ENCODE measurements at places on chromosomes 16 and 17.

GRCh38 chr16:64290461-64290860 lies 831.4 kb downstream of the CDH11 start:
- no peak for DNase-seq

DNA sequence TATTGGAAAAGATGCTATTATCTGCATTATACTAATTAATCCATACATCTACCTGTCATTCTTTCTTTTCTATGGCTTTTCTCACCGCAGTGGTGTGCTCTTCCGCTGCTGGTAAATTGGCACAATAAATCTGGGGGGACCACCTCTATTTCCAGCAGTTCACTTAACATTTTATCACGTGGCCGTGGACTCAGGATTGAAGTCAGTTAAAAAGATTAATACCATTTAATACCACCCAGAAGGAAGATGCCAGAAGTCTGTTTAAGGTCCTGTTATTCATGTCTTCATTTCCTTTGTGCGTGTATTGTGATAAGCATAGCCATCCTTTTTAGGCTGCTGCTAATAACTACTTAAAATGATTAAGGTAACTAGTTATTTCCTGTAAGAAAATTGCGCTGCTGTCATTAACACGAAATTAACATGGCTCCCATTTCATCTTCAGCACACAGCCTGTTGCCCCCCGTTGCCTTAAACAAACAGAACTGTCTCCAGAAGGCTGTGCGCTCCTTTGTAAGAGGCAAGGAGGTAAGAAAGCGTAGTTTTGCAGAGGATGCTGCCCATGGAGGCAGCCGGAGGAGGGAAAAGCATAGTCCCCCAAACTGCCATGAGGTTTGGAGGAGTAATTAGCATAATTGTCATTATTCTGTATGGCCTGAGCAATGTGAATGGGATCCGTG lies 414.4 kb downstream of the UTP18 start:
- DNase-seq: no peak

- no peak for DNase-seq
Measured at GRCh38 chr16:84124257-84125073, 7.7 kb upstream of the MBTPS1 start.

GRCh38 chr17:1083451-1084187 lies 86.7 kb downstream of the TIMM22 start:
- peak; percentile 55 for DNase-seq

DNA sequence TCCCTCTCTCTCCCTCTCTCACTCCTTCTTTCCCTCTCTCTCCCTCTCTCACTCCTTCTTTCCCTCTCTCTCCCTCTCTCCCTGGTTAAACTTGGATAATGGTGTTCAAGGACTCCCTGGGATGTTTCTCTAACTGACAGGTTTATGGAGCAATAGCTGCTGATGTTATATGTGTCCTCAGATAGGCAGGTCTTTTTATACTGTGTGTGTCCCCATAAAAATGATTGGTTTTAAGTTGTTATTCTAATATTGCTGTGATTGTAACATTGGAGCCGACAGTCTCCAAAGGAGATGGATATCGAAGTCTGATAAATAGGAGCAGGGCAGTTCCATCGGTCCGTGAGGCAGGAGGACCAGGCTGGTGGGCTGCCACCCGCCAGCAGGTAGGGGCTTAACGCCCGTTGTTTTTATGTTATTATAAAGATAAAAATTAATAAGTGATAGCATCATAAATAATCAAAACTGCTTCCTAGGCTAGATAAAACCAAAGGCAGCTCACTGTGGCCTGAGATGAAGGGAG lies 38.1 kb upstream of the C16orf82 start:
- no peak for DNase-seq

DNA sequence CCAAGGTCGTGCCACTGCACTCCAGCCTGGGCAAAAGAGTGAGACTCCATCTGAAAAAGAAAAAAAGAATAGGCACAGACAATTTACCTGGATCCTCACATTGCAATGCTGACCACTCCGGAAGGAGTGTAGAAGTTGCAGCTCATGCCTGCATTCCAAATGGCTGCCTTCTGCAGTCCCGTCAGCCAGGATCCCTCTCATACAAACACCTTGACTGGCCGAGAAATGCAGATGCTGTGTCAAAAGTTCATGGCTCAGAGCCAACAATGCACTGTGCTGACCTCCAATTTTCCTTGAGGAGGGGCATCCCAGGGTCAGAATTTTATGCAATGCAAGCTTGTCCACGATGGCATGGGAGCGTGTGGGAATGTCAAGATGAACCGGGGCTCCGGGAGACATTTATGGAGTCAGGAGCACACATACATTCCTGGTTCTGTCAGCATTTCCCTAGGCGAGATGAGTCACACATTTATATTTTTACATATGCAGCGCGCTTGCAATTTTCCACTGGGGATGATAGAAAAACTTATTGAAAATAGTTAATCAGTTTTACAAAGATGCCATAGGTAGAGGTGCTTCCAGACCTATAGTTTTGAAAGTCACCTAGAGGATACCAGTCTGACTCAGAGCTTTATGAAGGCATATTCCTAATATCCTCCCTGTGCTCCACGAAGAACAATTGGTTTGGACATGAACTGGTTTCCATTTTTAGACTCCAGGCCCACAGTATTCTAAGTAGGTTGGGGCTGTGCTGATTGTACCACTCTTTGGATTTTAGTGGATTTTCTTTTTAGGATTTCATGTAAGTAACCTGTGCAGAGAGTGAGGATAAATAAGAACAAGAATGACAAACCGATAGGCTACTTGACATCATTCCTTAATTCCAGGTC lies 614.6 kb downstream of the MAF start:
- no peak for DNase-seq

DNA sequence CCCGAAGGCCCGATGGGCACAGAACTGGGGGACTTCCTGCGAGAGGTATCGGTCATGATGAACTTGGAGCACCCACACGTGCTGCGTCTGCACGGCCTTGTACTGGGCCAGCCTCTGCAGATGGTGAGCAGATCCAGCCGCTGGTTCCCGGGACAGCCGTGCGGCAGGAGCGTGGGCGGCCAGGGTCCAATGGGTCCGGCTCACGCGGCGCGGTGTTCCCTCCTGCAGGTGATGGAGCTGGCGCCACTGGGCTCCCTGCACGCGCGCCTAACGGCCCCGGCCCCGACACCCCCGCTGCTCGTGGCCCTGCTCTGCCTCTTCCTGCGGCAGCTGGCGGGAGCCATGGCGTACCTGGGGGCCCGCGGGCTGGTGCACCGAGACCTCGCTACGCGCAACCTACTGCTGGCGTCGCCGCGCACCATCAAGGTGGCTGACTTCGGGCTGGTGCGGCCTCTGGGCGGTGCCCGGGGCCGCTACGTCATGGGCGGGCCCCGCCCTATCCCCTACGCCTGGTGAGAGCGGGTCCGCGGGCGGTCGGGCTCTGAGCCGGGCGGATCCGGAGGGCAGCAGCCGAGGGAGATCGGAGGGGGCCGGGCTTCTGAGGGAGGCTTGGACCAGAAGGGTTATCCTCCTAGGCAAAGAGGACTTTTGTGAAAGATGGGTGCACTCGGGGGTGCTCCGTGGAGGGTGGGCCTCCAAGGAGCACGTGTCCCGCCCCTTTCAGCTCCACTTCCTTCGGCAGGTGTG lies 3.0 kb downstream of the TNK1 start:
- DNase-seq: peak; percentile 30

- DNase-seq: no peak
Measured at GRCh38 chr16:12432136-12432535, 371.6 kb downstream of the CPPED1 start.

GRCh38 chr17:77096570-77097214 lies 44.1 kb upstream of the SEC14L1 start:
- DNase-seq: peak; percentile 61

DNA sequence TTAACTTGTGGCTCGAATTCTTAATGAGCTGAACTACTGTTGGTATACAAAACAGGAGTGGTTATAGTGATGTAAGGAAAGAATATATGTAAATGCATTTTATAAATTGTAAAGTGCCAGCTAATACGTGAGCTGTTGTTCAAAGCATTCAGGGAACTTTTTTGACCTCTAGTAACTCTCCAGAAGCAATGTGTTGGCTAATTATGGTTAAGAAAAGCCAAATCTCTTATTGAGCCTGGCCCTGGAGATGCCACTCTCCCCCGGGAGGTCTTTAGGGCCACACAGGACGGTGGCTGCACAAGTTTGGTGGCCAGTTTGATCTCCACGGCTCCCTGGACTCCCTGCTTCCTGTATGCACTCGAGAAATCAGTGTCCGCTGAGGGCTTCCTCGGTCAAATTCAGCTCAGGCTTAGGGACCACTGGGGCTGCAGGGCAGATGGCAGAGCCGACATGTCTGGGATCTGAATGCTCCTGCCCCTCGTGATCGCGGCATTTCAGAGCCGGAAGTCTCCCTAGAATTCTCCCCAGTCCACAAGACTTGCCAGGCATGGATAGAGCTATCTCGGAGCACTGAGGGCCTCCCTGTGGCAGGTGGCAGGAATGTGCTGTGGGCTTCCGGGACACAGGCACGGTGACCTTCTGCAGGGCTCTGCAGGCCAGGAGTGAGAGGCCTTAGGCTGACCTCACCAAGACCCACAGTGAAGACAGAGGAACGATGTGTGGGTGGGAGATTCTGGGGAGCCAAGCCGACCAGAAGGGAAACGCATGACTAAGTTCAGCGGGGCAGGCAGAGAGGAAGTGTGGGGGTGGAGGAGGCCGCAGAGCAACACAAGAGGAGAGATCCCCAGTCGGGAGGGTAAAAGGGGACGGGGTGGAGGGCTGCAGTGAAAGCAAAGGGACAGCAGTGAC lies 18.6 kb upstream of the PITPNM3 start:
- DNase-seq: peak; percentile 40

GRCh38 chr17:82019690-82020571 lies 2.7 kb downstream of the CENPX start:
- peak; percentile 39 for DNase-seq

DNA sequence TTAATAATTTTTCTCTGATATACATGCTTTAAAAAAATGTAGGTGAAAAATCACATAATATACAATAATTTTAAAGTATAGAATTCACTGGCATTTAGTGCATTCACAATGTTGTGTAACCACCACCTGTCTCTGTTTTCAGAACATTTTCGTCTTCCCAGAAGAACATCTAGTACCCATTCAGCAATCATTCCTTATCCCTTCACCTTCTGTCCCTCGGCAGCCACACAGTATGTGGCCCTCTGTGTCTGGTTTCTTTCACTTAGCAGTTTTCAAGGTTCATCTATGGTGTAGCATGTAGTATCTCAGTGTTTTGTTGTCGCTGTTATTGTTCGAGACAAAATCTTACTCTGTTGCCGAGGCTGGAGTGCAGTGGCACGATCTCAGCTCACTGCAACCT lies 33.6 kb downstream of the PRPSAP2 start:
- DNase-seq: no peak

DNA sequence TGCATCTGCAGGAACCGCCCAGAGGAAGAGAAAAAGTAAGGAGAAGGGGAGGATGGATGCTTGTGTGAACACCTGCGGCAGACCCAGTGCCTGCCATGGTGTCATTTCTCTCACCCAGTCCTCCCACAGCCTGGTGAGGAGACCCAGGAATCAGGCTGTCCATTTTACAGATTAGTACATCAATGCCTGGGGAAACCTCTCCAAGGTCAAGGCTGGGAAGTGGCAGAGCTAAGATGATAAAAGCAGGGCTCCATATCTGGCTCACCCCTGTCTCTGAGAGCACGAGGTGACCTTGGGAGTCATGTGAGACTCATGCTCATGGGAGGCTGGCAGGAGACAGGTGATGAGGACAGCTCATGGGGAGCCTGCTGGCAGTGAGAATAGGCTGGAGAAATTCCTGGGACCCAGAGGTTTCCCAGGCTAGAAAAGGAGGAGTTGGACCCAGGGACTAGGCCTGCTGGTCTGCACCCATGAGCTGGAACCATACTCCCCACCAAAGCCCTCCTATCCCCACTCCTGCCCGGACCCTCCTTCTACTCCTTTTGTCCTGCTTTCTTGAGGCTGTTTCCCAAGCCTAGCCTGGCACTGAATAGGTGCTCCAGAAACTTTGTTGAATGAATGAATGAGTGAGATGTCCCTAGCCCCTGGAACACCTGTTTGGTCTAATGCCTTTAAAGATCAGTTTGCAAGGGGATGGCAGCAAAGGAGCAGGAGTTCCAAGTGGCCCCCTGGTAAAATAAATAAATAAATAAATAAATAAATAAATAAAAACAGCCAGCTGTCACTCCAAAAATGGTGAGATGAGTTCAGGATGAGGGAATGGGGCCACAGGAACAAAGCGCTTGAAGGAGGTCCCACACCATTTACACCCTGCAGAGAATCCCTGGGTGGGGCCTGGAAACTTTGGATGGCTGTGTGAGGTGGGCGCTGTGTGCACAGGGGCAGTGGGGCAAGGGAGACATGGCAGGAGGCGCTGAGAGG lies 1.6 kb downstream of the ZNF629 start:
- DNase-seq: no peak

DNA sequence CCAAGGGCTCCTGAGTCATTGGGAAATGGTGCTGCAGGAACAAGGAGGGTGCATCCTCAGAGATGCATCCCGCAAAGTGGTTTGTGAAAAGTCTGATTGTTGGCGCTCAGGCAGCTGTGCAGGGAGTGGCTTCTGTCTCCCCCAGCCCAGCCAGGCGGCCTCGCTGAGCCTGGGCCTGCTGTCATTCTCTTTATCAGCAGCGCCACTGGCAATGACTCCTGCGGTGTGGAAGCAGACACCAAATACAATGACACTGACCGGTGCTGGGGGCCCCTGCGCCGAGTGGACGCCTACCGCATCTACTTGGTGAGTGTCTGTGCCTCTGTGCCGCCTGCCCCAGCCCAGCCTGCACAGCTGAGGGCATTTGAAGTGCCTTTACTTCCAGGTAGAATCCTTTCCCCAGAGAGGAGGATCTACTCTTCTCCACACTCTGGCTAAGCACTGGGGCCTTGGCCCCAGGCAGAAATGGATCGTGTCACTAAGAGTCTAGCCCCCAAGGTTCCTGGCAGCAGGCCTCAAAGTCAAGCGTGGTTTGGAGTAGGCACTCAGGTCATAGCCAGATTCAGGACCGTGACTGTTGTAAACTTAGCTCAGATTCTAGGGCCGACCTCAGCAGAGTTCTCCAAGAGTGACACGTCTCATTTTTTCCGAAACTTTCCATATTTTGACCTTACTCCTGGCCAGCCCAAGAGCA lies 19.3 kb upstream of the NAT9 start:
- DNase-seq: no peak

- no peak for DNase-seq
Measured at GRCh38 chr16:14418795-14419225, 211.2 kb downstream of the PARN start.

GRCh38 chr16:56609463-56609921 lies 1.1 kb downstream of the MT2A start:
- peak; percentile 89 for DNase-seq

- no peak for DNase-seq
Measured at GRCh38 chr16:89572485-89573205, 2.9 kb upstream of the CPNE7 start.

All from fibroblast of skin of scalp (primary cell).